ENCODE measurements at places on chromosomes 1 and 21.

- DNase-seq, result no peak
Measured at GRCh38 chr1:234972411-234973191, 156.0 kb downstream of the TOMM20 start.

- no peak for DNase-seq
Measured at GRCh38 chr1:214402613-214403083, 121.7 kb downstream of the SMYD2 start.

DNA sequence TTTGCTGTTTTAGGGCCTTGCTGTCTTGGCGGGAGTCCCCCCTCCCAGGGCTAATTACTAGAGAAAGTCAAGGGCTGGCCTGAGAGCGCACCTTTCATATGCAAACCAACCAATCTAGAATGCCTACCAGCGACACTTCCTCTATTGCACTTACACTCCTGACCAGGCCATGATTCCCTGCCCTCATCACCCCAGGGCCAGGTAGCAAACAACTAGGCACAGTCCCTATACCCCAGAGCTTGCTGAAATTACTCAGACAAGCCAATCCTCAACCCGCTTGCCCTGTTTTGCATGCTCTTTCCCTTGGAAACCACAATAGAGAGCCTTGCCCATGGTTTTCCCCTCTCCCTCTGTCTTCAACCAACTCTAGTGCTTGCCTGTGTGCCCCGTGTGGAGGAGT is 70.3 kb downstream of the URB2 start:
- DNase-seq, result peak; percentile 30

DNA sequence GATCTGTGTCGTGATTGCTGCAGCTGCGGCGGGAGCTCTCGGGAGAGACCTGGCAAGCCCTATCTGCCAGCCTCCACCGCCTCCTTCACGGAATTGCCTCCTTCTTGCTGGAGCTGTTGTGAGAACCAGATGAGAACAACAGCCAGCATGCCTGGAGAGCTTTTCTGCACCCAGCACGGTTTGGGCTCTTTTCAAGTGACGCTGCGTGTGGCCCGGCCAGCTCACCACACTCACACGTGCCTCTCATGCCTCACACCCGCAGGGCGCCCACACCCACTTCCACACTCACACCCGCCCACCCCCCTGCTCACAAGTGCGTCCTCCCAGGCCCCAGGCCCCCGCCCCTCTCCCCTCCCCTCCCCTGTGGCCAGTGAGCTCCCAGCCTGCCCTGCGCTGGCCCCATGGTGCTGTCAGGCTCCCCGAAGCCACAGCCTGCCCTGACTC is 135.7 kb upstream of the RUNX3 start:
- DNase-seq, result no peak

DNA sequence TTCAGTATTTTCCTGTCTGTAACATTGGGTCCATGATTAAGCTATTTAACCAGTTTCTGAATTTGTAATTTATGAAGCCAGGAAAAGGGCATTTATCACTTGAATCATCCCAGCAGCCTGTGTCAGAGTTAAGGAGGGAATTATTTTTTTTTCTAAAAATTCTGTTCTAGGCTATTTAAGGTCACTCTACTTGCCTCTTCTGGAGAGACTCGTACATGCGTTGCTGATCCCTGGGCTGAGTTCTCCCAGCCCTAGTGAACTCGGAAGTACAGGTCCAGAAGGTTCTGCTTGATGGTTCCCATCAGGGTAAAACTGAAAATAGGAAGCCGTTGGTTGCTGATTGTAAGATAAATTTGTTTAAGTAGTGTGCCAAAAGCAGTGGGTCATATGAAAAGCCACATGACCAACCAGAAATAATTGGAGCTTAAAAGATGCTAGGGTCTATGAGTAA is 90.7 kb downstream of the GPR88 start:
- DNase-seq, result no peak

DNA sequence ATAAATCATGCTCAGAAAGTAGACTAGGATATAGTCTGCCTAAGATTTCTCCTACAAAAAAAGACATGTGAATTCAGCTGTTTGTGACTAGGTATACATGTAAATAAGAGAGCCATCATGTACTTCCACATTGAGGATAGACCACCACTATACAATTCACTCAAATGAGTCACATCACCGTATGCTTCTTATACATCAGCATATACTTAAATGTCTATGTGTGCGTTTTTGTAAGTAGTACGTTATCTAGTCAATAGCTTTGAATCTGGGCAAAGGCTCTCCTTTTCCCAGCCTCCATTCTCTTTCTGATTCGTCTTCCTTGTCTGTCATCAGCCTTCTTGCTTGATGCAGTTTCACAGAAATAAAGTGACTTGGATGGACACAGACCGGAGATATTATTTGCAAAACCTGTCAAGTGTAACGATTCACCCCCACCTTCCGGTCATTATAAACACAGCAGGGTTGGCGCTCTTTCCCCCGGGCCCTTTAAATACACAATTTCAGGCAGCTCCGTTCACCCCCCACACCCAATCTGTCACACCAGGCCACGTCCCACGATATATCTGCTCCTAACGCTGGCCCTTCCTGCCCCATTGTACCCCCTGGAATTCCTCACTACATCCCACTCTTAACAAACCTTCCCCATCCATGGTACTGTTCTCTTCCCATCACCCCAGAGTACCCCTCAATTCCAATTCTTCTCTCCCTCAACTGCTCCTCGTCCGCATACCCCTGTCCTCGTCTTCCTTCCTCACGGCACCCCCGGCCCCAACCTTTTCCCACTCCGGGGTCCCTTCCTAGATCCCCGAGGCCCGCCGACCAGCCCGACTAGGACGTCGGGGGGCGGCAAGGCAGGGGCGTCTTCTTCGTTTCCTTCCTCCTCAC is 636 bp downstream of the VAMP4 start:
- no peak for DNase-seq

GRCh38 chr1:89904219-89904980 is 83.6 kb downstream of the LRRC8D start:
- DNase-seq, result no peak

DNA sequence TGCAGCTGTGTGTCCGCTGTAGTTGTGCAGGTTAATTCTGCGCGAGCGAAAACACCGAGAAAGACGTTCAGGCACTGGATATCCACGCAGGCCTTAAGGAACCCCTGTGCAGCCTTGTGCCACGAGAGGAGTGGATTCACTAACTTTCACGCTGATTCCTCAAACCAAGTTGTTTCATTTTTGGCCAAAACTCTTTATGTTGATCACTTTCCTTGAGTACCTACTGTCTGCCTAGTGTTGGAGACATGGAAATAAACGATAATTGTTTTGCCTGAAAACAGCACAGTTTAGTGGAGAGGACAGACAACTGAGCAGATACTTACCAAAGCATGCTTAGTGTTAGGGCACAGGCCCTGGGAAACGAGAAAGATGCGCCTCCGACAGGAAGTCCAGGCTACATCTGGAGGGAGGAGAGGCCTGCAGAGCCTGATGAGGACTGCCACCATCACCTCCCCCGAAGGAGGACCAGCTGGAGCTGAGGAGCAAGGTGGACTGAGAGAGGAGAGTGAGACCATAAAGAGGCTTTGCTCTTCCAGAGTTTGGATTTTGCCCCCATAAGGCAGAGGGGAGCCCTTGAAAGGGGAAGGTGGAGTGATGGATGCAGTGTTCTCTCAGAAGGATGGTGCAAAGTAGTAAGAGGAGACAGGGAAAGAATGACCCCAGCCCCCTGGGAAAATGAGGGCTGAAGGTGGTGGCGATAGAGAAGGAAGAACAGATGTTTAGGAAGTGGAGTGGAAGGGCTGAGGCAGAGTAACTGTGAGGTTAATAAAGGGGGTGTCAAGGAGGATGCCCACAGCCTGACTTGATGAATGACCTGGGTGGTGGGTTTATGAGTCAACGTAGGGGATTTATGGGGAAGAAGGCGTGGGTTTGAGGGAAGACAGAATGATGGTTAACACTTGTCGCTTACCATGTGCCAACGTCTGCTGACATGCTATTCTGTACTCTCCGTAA is 956 bp upstream of the SCAF4 start:
- peak; percentile 28 for DNase-seq

DNA sequence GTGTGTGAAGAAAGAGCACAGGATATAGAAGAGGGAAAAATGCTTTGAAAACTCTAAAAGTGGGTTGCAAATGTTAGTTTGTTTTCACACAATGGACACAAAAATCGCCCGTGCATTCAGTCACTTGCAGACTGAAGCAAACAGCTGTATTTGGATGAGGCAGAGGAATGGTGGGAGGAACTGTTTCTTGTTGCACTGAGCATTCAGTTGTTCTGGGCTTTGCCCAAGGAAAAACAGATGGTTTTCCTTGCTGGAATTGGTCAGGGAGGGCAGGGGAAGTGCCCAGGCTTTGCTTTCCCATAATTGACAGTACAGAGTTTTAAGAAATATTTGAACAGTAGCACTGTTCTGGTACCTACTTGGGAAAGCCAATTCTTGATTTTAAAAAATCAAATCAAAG is 19.5 kb upstream of the WARS2 start:
- DNase-seq, result no peak

DNA sequence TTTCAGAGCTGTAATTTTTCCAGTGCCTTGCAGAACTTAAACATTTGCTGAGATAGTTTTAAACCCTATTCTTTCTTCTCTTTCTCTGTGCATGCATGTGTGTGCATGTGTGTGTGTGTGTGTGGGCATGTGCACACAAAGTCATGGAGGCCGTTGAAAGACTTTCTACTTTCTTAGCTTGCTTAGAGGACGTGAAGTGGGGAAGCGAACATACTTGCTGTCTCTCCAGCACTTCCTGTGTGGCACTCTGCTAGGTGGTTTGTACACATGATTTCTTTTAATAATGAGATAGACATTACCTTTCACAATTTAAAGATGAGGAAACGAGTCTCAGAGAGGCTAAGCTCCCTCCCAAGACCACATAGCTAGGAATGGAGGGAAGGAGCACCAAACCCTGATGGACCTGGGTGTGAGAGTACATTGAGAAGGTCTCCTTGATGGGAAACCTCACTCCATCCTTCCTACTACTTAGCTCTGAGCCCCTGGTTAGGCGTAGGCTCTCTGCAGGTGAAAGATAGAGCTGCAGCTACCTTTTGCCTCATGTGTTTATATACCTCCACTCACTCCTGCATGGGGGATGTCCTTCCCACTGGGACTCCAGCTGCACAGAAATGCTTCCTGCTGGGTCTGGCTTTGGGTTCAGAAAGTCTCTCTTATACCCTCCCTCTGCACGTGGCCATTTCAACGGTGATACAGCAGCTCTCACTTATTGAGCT is 101.9 kb upstream of the USP24 start:
- no peak for DNase-seq

GRCh38 chr1:9822490-9822889 is 1.3 kb downstream of the CLSTN1 start:
- no peak for DNase-seq

GRCh38 chr1:65232461-65232990 is 76.8 kb upstream of the DNAJC6 start:
- DNase-seq, result no peak

DNA sequence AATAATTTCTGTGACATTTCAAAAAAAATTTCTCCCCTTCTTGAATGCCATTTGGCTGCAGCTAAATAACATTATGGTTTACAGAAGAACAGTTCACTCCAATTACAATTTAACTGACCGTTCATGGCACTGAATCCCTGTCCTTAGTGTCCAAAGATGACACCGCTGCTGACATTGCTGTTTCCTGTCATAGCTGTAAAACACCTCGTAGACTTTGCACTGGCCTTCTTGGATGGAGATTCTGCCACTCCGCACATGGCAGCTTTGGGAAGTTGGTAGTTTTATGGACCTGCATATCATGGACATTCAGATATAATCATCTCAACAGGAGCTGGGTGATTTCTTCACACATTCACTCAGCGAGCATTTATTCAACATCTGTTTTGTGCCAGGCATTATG is 5.0 kb downstream of the ARMH1 start:
- no peak for DNase-seq

- DNase-seq, result no peak
Measured at GRCh38 chr1:195516036-195516435, 1092.2 kb downstream of the KCNT2 start.

- DNase-seq, result no peak
Measured at GRCh38 chr21:15455819-15456462, 273.8 kb upstream of the USP25 start.

DNA sequence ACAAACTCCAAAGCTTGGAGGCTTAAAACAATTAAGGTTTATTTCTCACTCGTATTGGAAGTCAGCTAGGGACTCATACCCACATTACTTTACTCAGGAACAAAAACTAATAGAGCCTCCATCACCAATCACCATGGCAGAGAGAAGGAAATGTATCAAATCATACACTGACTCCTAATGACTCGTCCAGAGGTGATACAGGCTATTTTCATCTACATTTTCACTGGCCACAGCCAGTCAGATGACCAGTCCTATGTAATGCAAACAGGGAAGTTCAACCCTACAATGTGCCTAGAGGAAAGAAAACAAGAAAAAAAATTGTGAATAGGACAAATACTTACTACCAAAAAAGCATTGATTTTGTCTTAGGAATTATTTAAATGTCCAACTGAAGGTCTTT is 110.3 kb downstream of the SEC16B start:
- DNase-seq, result no peak

- DNase-seq, result no peak
Measured at GRCh38 chr1:204544321-204544720, 28.1 kb downstream of the MDM4 start.

DNA sequence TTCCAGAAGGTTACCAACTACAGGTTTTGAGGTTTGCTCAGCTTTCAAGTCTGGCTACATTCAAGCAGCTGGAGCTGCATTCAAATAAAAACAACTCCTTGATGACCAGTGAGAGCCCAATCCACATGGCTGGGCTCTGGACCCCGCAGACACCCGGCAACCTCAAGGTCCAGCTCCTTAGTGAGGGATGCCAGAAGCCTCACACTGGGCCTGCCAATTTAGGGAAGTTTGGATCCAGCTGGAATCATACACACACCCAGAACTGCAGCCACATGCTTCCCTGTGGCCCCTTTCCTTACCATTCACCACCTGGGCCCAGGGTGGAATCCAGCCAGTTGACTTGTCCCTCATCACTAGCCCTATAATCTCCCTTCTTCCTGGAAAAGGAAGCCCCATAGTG is 123.7 kb downstream of the UBE2U start:
- DNase-seq, result no peak

DNA sequence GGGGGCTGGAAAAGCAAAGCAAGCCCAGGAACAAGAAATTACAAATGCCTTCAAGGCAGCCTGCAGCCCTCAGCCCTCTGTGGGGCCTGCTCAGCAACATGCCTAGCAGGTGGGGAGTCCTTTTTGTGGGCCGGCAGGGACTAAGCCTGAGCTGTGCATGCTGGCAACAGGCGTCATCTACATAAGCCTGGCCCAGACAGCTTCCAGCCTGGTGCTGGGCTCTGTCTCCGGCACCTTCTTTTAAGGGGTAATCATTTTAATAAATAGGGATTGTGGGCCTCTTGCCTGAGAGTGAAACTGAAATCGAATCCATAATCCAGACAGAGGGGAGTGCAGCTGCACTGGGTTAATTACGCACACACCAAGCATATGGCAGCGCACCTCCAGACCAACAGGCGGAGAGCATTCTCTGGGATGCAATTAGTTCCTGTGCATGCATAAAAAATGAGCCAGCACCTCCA is 96.6 kb downstream of the DDX20 start:
- no peak for DNase-seq

- no peak for DNase-seq
Measured at GRCh38 chr1:2570332-2570731, 14.2 kb downstream of the TNFRSF14 start.

- no peak for DNase-seq
Measured at GRCh38 chr21:45352621-45353139, 52.3 kb upstream of the COL18A1 start.
